ENCODE measurements at places on chromosomes 6 and 20.

DNA sequence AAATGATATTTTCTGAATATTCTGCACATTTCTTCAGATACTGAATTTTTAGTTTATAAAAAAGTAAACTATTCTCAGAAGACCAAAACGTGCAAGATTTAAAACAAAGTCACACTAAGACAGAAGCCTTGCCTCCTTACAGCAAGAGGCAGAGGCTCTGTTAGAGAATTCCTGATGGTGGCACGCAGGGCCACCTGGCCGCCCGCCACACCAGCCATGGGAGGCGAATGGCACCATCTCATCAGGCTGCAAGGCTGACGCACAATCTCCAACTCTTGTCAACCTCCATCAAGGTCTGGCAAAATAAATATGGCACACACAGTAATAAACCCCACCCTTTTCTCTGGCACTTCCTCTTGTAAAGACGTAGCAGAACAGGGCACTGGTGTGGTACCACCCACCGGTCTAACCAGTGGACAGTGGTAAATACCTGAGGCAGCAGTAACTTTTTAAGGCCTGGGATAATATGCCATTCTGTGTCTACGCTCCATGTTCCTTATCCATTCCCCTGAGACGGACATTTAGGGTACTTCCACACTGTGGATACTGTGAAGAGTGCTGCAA, 111.4 kb downstream of the WDR27 start:
- no peak for DNase-seq

DNA sequence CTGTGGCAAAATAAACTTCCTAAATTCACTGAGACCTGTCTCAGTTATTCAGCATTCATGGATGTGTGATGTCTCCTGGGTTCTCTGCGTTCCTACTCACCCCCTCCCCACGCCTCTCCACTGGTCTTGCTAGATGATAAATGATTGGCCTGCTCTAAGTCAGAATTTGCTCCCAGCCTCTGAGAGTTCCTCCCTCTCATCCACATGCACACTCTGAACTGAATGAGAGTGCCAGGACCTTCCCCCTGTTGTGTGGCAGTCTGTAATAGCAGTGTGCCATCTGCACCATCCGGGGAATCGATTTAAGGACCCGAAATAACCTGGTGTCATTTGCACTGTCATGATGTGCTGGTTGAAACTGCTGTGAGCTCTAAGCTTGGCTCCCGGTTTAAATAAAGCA, 135.8 kb upstream of the AFDN start:
- DNase-seq = no peak

GRCh38 chr6:33571637-33572316, 8.3 kb downstream of the BAK1 start:
- DNase-seq = no peak

DNA sequence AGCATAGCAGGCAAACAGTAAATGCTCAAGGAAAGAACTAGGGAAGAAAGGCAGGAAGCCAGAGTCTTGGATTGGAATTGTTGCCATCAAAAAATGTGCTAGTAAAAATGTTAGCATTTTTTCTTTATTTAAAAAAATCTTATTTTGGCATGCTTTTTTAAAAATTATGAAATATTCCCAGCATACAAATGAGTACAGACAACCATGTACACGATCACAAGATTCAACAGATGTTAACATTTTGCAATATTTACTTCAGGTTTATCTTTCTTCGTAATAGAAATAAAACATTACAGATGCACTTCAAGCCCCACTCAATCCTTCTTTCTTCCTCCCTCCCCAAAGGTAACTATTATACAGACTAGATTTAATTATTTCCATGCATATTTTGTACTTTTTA, 27.4 kb upstream of the NOP56 start:
- DNase-seq = no peak

GRCh38 chr6:18395177-18395855, 8.2 kb downstream of the RNF144B start:
- DNase-seq = no peak

DNA sequence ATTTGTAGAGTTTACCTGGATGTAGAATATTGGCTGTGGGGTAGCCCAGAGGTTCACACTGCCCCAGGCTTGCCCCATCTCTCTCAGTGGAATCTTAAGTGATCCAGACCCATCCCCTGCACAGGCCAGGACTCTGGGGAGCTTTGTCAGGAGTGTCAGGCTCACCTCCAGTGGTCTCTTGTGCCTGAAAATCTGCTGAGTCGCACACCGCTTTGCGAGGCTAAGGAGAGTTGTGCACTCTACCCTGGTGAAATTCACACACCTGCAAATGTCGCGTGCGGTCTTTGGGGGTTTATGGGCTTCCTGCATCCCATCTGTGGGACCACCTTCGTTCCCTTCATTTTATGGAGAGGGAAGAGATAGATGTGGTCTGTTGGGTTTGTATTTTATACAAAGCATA, 63.6 kb upstream of the KIF25 start:
- no peak for DNase-seq

DNA sequence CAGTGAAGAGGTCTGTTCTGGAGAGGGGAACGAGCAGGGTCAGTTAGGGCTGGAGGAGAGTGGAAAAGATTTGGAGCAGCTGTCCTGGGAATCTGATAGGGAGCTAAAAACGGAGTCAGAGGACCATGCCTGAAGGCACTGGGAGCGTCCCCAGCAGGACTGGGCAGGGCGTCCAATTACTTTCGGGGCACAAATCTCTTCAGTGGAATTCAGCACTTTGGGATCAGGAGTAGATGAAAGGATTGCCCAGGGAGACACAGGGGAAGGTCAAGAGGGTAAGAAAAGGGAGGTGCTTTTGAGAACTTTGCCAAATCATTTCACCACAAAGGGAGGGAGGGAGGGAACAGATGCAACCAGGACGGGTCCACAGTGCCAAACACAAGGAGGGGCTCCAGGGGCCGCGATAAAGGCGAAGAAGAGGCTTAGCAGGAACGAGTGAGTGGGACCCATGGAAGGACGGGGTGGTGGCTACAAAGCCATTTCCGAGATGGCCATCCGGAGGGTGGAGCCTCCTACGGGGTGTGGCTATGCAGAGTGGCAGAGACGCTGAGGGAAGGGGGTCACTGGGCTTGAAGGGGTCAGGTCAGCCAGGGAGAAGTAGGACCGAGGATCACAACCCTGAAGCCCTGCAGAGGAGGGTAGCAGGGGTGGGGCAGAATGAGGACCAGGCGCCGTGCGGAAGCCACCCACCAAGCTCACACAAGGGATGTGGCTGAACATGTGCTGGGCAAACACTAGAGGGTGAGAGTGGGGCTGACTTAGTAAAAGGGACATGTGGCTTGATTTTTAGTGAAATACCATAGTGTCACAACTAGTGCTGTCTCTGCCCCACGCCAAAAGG, 180.0 kb upstream of the RREB1 start:
- no peak for DNase-seq

All from A172 (cell line).